ENCODE measurements at places on chromosomes 16 and 17. TPM values are rescaled to one million over a fixed set of nuclear protein-coding genes. Genes with fewer than 3 reads are reported as not detected.

GRCh38 chr17:70848785-70849184 lies 679.5 kb downstream of the KCNJ2 start:
- DNase-seq = no peak

- DNase-seq = no peak
Observed at GRCh38 chr17:82939621-82940135, 99.9 kb upstream of the ZNF750 start.

- DNase-seq = no peak
Observed at GRCh38 chr16:78177987-78178386, 78.5 kb downstream of the WWOX start.

- DNase-seq = peak; percentile 88
Observed at GRCh38 chr17:58249270-58250133, 11.1 kb downstream of the LPO start.

GRCh38 chr16:60979119-60979518 lies 1057.1 kb downstream of the CDH8 start:
- no peak for DNase-seq

UMOD gene
- not detected for total RNA-seq

KRTAP4-4 gene
- total RNA-seq = not detected
